ENCODE measurements at places on chromosomes 1 and 21. TPM values are rescaled to one million over a fixed set of nuclear protein-coding genes. Genes with fewer than 3 reads are reported as not detected.

DNA sequence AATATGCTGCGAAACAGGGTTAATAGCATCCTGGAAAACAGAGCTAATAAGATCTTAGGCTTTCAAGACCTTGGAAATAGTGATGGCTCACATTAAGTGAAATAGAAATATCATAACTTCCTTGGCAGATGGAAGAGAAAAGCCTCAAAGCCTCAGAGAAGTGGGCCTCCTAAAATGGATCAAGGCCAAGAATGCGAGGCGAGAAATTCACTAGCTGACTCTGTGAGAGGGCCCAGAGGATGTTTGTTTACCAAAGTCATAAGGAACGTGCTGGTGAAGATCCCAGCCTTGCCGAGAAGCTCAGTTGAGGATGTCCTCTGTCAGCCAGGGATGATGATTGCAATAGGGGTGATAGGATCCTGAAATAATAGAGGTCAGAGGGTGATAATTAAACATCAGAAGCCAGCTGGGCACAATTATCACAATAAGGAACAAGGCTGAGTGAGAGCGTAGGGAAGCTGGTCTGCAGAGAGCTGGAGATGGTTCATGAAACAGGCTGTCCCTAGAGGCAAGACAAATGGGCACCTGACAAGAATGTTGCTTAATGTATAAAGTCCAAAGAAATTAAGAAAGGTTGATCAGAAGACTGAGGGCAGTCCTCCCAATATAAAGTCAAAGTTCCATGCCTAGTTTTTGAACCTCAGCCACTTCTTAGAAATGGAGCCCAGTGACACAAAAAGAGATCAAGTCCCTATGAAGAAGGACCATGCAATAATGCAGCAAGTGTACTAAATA is 101.7 kb upstream of the COG2 start:
- H3K36me3 ChIP-seq = no peaks in the 10 kb centered on the region
- no peaks in the 10 kb centered on the region for H3K4me1 ChIP-seq
- H3K27me3 ChIP-seq = no peaks in the 10 kb centered on the region
- no peak for DNase-seq
- H3K27ac ChIP-seq = no peak overlapping the region

DNA sequence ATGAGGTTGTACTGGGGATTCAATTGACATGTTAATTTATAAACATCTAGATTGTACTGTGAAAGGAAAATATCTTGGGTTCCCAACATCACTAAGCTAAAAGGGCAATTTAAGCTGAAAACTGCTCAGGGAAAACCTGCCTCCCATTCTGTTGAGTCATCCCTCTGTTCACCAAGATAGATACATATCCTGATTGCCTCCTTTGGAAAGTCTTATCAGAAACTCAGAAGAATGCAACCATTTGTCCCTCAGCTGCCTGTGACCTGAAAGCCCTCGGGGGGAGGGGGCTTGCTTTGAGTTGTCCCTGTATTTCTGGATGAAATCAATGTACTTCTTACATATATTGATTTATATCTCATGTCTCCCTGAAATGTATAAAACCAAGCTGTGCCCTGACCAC is 187.0 kb upstream of the ETV3 start:
- DNase-seq = no peak
- no peaks in the 10 kb centered on the region for H3K4me1 ChIP-seq
- H3K4me3 ChIP-seq = no peak overlapping the region
- H3K27me3 ChIP-seq = no peaks in the 10 kb centered on the region
- H3K36me3 ChIP-seq = no peaks in the 10 kb centered on the region

DNA sequence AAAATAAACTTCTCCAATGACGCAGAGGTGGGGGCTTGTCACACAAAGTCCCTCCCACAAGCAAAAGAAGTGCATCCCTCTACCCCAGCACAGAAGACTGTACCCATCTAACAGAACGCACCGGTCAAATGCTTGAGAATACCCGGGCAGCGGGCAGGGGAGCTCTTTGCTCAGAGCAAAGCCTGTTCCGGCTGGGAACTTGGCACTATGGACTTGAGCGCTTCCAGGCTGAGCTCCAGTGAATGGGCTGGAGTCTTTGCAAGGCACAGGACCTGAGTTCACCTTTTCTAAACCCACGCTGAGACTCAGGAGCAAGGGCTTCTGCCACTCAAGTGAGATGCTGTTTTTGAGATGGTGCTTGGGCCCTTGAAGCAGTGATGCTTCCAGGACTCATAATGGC is 20.3 kb downstream of the RHBG start:
- no peak overlapping the region for H3K27ac ChIP-seq
- no peak overlapping the region for H3K4me3 ChIP-seq
- H3K36me3 ChIP-seq = no peaks in the 10 kb centered on the region
- peaks cover 63% of the 10 kb centered on the region for H3K27me3 ChIP-seq

DNA sequence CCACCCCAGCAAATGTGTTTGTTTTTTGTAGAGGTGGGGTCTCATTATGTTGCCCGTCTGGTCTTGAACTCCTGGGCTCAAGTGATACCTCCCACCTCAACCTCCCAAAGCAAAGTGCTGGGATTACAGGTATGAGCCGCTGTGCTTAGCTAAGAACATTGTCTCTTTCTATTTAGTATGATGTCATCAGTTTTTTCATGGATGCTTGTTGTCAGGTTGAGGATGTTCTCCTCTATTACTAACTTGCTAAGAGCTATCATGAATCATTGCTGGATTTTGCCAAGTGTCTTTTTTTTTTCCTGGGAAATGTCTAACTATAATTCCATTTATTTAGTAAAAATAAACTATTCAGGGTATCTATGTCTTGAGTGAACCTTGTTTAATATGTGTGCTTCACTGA is 19.0 kb upstream of the MPC2 start:
- no peak for DNase-seq
- H3K4me1 ChIP-seq = no peaks in the 10 kb centered on the region
- no peak overlapping the region for H3K4me3 ChIP-seq
- H3K36me3 ChIP-seq = peaks cover 31% of the 10 kb centered on the region

GRCh38 chr1:166980383-166980782 is 5.0 kb upstream of the ILDR2 start:
- H3K4me3 ChIP-seq = no peak overlapping the region
- H3K36me3 ChIP-seq = no peaks in the 10 kb centered on the region
- no peak overlapping the region for H3K27ac ChIP-seq
- no peaks in the 10 kb centered on the region for H3K27me3 ChIP-seq

- H3K27ac ChIP-seq = no peak overlapping the region
- no peak overlapping the region for H3K4me3 ChIP-seq
- H3K27me3 ChIP-seq = no peaks in the 10 kb centered on the region
These were observed 22.0 kb downstream of the KIAA0319L start for GRCh38 chr1:35535243-35535642.

GRCh38 chr1:172004671-172005070 is 163.4 kb downstream of the DNM3 start:
- no peaks in the 10 kb centered on the region for H3K36me3 ChIP-seq
- no peaks in the 10 kb centered on the region for H3K27me3 ChIP-seq
- H3K4me1 ChIP-seq = peaks cover 6% of the 10 kb centered on the region

DNA sequence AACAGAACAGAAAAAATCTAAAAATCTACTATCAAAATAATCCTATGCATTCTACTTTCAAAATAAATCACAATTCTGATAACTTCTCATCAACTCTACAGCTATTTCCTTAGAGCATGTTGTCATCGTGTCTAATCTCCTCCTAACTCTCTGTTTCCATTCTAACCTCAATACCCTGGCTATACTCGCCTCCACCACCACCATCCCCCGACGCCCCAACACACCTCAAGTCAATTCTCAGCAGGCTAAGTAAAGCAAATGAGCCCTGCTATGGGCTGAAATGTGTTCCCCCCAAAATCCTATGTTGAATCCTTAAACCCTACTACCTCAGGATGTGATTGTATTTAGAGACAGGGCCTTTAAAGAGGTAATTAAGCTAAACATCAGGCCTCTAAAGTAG is 34.6 kb downstream of the NRDC start:
- no peak for DNase-seq
- peaks cover 14% of the 10 kb centered on the region for H3K36me3 ChIP-seq
- H3K27ac ChIP-seq = no peak overlapping the region
- H3K4me1 ChIP-seq = no peaks in the 10 kb centered on the region

GRCh38 chr21:26210614-26211013 is 40.0 kb upstream of the APP start:
- H3K4me1 ChIP-seq = no peaks in the 10 kb centered on the region
- no peaks in the 10 kb centered on the region for H3K36me3 ChIP-seq
- H3K27me3 ChIP-seq = no peaks in the 10 kb centered on the region
- no peak for DNase-seq

DNA sequence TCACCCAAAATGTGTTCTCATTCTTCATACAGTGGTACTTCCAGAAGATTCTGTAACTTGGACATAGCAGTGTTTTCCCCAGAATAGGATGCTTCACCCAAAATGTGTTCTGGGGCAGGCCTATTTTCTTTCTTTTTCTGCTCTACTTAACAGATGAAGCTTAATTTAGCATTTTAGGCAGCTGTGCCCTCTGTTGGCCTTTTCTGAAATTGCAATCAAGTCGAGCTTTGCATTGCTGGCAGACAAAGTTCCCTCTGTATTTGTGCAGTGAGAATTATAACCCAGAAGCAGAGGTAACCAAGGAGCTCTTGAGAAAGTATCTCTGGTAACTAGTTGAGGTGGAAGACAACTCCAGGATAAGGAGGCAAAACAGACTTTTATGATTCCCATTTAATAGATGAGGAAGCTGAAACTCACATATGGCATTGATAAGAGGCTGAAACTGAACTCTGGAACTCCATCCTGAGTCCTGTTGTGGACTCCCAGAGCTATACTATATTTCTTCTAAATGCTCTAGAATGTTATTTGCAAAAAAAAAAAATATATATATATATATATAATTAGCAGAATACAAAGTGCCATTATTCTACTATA is 50.3 kb upstream of the L1TD1 start:
- H3K27ac ChIP-seq = no peak overlapping the region
- no peak for DNase-seq
- H3K4me1 ChIP-seq = no peaks in the 10 kb centered on the region
- peaks cover 13% of the 10 kb centered on the region for H3K36me3 ChIP-seq

DNA sequence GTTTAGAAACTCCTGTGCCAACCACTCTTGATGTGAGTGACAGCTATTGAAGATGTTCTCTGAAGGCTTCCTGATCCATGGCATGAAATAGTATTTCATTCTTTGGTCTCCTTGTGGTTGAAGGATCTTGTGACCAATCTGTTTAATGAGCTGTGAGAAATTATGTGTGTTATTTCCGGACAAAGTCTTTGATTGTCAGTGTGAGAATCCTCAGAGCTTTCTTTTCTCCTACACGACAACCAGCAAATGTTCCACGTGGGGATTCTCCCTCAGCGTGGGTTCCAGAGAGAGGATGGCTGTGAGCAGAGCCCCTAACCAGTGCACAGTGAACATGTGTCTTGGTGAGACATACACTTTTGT is 45.0 kb upstream of the HOOK1 start:
- no peak for DNase-seq
- no peak overlapping the region for H3K4me3 ChIP-seq
- no peaks in the 10 kb centered on the region for H3K27me3 ChIP-seq

- H3K4me1 ChIP-seq = no peaks in the 10 kb centered on the region
- no peak for DNase-seq
- H3K4me3 ChIP-seq = no peak overlapping the region
- H3K36me3 ChIP-seq = peaks cover 32% of the 10 kb centered on the region
- no peaks in the 10 kb centered on the region for H3K27me3 ChIP-seq
These were observed 30.8 kb upstream of the GTF2B start for GRCh38 chr1:88922214-88922613.

GRCh38 chr1:21559788-21560567 is 50.8 kb downstream of the ALPL start:
- no peak for DNase-seq
- H3K4me1 ChIP-seq = no peaks in the 10 kb centered on the region
- H3K27ac ChIP-seq = no peak overlapping the region
- no peaks in the 10 kb centered on the region for H3K36me3 ChIP-seq
- H3K27me3 ChIP-seq = peaks cover 6% of the 10 kb centered on the region
- no peak overlapping the region for H3K4me3 ChIP-seq

DNA sequence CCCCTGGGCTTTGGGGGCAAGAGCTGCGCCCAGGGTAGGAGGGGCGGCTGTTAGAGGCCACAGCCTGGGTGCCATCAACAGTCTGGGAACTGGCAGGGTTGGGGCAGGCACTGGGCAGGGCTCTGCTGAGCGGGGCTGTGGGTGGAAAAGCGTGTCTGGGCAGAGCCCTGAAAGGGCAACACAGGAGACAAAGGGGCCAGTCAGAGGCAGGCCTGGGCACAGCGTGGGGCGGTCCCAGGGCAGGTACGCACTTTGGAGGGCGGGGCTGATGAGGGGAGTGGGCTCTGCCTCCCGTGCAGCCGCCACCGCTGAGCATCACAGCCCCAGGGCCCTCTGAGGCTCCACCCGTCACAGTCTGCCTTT is 13.9 kb downstream of the CELSR2 start:
- no peaks in the 10 kb centered on the region for H3K36me3 ChIP-seq
- H3K27me3 ChIP-seq = no peaks in the 10 kb centered on the region

DNA sequence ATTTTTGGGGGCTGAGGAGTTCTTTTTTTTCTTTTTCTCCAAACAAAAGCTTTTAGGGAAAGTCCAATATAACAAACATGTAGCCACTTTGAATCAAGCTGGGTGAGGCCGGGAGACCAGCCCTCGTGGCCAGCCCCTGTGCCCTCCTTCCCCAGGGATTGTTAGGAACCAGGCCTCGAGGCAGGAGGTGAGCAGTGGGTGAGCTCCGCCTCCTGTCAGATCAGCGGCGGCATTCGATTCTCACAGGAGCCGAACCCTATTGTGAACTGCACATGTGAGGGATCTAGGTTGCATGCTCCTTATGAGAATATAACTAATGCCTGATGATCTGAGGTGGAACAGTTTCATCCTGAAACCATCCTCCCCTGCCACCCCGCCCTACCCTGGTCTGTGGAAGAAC is 41.8 kb upstream of the TTC22 start:
- no peaks in the 10 kb centered on the region for H3K4me1 ChIP-seq
- no peak overlapping the region for H3K4me3 ChIP-seq
- H3K27me3 ChIP-seq = no peaks in the 10 kb centered on the region
- no peak overlapping the region for H3K27ac ChIP-seq

DNA sequence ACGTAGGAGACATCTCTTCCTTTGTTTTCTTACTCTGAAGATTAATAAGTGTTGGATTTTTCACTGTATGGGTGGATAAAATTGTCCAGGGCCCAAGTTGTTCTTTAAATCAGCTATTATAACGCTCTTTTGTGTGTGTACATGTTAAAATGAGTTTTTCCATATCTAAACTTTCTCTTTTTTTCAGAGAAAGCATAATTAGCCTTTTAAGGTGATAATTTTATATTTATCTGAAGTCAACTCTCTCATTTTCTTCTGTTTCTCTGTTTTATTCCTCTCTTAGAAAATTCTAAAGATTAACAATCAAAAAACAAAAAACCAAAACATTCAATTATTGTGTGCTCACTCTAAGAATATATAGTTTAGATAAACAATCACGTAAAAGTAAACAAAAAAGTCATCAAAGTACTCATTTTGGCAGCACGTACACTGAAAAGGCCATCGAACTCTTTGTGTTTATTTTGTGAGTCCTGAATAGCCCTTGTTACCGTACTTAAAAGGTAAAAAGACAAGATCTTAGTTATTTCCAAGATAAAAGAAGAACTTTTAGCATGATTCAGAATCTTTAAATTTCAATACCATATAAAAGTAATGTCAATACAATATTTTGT is 7.2 kb upstream of the CDC73 start:
- H3K36me3 ChIP-seq = no peaks in the 10 kb centered on the region
- no peak overlapping the region for H3K4me3 ChIP-seq
- H3K27me3 ChIP-seq = no peaks in the 10 kb centered on the region

The OR10Z1 gene
- not detected for total RNA-seq

The AVPR1B gene
- not detected for total RNA-seq

The PLEKHO1 gene
- 41.6 TPM for total RNA-seq

The HSPB7 gene
- total RNA-seq = 4.9 TPM

The LRRN2 gene
- 2.5 TPM for total RNA-seq

The CRP gene
- not detected for total RNA-seq

All from lower lobe of right lung (tissue), 2 donors.